ENCODE measurements at places on chromosomes 1 and 21.

GRCh38 chr1:36432616-36433015, 17.6 kb downstream of the OSCP1 start:
- no peaks in the 10 kb centered on the region for H3K4me1 ChIP-seq
- DNase-seq = no peak
- no peak overlapping the region for H3K27ac ChIP-seq
- H3K4me3 ChIP-seq = no peak overlapping the region
- H3K27me3 ChIP-seq = no peaks in the 10 kb centered on the region

- no peaks in the 10 kb centered on the region for H3K27me3 ChIP-seq
- no peak overlapping the region for H3K27ac ChIP-seq
- no peak for DNase-seq
- H3K4me3 ChIP-seq = no peak overlapping the region
- H3K4me1 ChIP-seq = no peaks in the 10 kb centered on the region
Measured at GRCh38 chr1:241918879-241919278, 38.7 kb upstream of the BECN2 start.

- no peak overlapping the region for H3K4me3 ChIP-seq
- peak; percentile 57 for DNase-seq
- no peaks in the 10 kb centered on the region for H3K36me3 ChIP-seq
- H3K4me1 ChIP-seq = peaks cover 13% of the 10 kb centered on the region
- H3K27me3 ChIP-seq = peaks cover 20% of the 10 kb centered on the region
- H3K27ac ChIP-seq = no peak overlapping the region
Measured at GRCh38 chr1:30911059-30911954, 2.7 kb upstream of the SDC3 start.

GRCh38 chr1:91700771-91701471, 185.0 kb downstream of the TGFBR3 start:
- no peak overlapping the region for H3K4me3 ChIP-seq
- no peak for DNase-seq
- H3K36me3 ChIP-seq = no peaks in the 10 kb centered on the region

DNA sequence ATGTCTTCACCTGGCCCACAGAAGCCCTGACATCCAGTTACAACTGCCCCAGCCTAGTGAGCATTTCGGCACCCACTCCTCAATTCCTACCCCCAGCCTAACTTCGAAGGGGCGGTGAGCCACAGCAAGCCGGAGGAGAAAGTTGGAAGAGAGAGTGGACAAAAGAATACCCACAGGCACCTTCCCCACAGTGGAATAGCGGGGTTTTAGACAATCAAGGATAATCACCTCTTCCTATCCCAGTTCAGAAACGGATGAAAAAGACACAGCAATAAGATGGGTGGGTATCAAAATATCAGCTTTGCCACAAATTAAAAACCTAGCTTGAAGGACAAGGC, 1.3 kb upstream of the LSS start:
- H3K27ac ChIP-seq = no peak overlapping the region
- H3K4me3 ChIP-seq = peak overlapping the region; percentile 50
- peaks cover 3% of the 10 kb centered on the region for H3K4me1 ChIP-seq
- no peak for DNase-seq
- H3K27me3 ChIP-seq = no peaks in the 10 kb centered on the region

- H3K4me1 ChIP-seq = no peaks in the 10 kb centered on the region
- no peak for DNase-seq
- H3K4me3 ChIP-seq = no peak overlapping the region
- H3K27ac ChIP-seq = no peak overlapping the region
Measured at GRCh38 chr1:200438911-200439310, 29.1 kb upstream of the ZNF281 start.

- H3K27ac ChIP-seq = no peak overlapping the region
- peak overlapping the region; percentile 69 for H3K4me3 ChIP-seq
- no peak for DNase-seq
- no peaks in the 10 kb centered on the region for H3K36me3 ChIP-seq
Measured at GRCh38 chr1:233328142-233328921, 808 bp downstream of the MAP3K21 start.

GRCh38 chr1:5220821-5221220, 566.4 kb downstream of the AJAP1 start:
- H3K36me3 ChIP-seq = no peaks in the 10 kb centered on the region
- no peak overlapping the region for H3K4me3 ChIP-seq
- peaks cover 69% of the 10 kb centered on the region for H3K27me3 ChIP-seq
- H3K27ac ChIP-seq = no peak overlapping the region

GRCh38 chr1:108034396-108034795, 69.4 kb upstream of the VAV3 start:
- DNase-seq = no peak
- no peak overlapping the region for H3K27ac ChIP-seq

GRCh38 chr1:12634696-12635202, 9.1 kb upstream of the AADACL4 start:
- no peaks in the 10 kb centered on the region for H3K36me3 ChIP-seq
- H3K4me3 ChIP-seq = no peak overlapping the region
- DNase-seq = no peak

- H3K4me1 ChIP-seq = peaks cover 19% of the 10 kb centered on the region
- H3K27ac ChIP-seq = no peak overlapping the region
- no peak overlapping the region for H3K4me3 ChIP-seq
- no peak for DNase-seq
Measured at GRCh38 chr1:23600283-23600682, 41.0 kb upstream of the ID3 start.

DNA sequence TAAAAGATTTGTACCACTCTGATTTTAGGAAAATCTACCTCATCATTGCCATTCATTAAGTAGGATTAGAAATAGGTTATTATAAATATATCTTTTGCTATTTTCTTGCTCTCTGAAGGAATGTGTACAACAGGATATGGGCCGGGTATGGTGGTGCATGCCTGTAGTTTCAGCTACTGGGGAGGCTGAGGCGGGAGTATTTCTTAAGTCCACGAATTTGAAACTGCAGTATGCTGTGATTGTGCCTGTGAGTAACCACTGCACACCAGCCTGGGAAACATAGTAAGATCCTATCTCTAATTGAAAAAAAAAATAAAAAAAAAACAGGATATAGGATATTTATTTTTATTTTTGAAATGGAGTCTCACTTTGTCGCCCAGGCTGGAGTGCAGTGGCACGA, 50.0 kb downstream of the CLIC4 start:
- peaks cover 11% of the 10 kb centered on the region for H3K36me3 ChIP-seq
- H3K4me3 ChIP-seq = no peak overlapping the region
- DNase-seq = no peak
- H3K27me3 ChIP-seq = no peaks in the 10 kb centered on the region
- no peaks in the 10 kb centered on the region for H3K4me1 ChIP-seq

- DNase-seq = no peak
- H3K4me1 ChIP-seq = peaks cover 12% of the 10 kb centered on the region
- H3K27ac ChIP-seq = no peak overlapping the region
Measured at GRCh38 chr1:10814312-10814711, 17.9 kb upstream of the CASZ1 start.

- no peaks in the 10 kb centered on the region for H3K4me1 ChIP-seq
- peak; percentile 66 for DNase-seq
- peak overlapping the region; percentile 96 for H3K27ac ChIP-seq
- H3K4me3 ChIP-seq = peak overlapping the region; percentile 89
Measured at GRCh38 chr1:108747171-108747850, 837 bp downstream of the STXBP3 start.

- no peaks in the 10 kb centered on the region for H3K36me3 ChIP-seq
- H3K4me1 ChIP-seq = no peaks in the 10 kb centered on the region
- H3K27ac ChIP-seq = no peak overlapping the region
- DNase-seq = no peak
Measured at GRCh38 chr1:168894397-168894903, 165.4 kb upstream of the DPT start.

GRCh38 chr1:82160903-82161302, 360.2 kb downstream of the ADGRL2 start:
- H3K36me3 ChIP-seq = no peaks in the 10 kb centered on the region
- no peak for DNase-seq
- H3K27me3 ChIP-seq = peaks cover 2% of the 10 kb centered on the region
- no peak overlapping the region for H3K27ac ChIP-seq
- H3K4me3 ChIP-seq = no peak overlapping the region
- H3K4me1 ChIP-seq = no peaks in the 10 kb centered on the region

DNA sequence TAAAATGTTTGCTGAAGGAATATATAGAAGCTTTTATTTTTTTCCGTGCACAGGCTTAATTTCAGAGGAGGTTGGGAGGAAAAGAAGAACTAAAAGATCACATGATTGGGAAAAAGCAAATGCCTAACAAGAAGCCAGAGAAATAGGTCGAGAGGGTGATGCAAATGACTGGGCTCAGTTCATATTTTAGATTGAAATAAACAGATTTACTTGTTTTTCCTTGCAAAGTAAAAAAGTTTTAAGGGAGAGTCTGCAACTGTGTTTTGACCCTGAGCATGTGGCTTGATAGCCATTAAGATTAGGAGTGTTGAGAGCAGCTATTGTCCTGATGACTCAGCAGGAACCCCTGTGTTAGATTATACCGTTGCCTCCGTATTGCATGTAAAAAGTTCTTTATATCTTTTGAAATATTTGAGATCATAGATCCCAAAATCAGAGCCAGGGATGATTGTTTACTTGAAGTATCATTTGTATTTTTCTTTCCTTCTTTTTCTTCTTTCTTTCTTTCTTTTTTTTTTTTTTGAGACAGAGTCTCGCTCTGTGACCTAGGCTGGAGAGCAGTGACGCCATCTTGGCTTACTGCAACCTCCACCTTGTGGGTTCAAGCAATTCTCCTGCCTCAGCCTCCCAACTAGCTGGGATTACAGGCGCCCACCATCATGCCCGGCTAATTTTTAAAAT, 20.2 kb downstream of the CLIC4 start:
- H3K4me3 ChIP-seq = no peak overlapping the region
- no peak for DNase-seq
- no peaks in the 10 kb centered on the region for H3K36me3 ChIP-seq

- no peak overlapping the region for H3K27ac ChIP-seq
- H3K27me3 ChIP-seq = no peaks in the 10 kb centered on the region
- H3K36me3 ChIP-seq = no peaks in the 10 kb centered on the region
- no peak for DNase-seq
Measured at GRCh38 chr1:5002676-5003075, 348.3 kb downstream of the AJAP1 start.

DNA sequence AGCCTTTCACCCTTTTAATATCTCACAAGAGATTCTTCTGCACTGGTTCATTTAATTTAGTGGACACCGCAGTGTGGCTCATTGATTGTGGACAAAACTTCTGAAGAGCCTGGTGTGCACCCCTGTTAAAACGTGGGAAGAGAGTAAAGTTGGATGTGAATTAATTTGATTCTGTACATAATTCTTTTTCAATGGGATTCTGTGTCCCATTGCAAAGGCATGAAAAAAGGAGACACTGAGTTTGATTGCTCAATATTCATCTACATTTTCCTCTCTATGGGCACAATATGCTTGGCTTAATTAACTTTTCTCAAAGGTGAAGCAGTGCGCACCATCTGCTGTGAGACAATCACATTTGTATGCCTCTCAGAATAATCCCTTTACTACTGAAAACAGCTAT, 95.1 kb downstream of the BARHL2 start:
- H3K27me3 ChIP-seq = no peaks in the 10 kb centered on the region
- H3K4me3 ChIP-seq = no peak overlapping the region
- DNase-seq = no peak
- H3K27ac ChIP-seq = no peak overlapping the region
- H3K36me3 ChIP-seq = no peaks in the 10 kb centered on the region

- H3K4me1 ChIP-seq = no peaks in the 10 kb centered on the region
- H3K4me3 ChIP-seq = no peak overlapping the region
- no peaks in the 10 kb centered on the region for H3K36me3 ChIP-seq
- no peak for DNase-seq
Measured at GRCh38 chr21:43608225-43608624, 51.1 kb downstream of the HSF2BP start.

DNA sequence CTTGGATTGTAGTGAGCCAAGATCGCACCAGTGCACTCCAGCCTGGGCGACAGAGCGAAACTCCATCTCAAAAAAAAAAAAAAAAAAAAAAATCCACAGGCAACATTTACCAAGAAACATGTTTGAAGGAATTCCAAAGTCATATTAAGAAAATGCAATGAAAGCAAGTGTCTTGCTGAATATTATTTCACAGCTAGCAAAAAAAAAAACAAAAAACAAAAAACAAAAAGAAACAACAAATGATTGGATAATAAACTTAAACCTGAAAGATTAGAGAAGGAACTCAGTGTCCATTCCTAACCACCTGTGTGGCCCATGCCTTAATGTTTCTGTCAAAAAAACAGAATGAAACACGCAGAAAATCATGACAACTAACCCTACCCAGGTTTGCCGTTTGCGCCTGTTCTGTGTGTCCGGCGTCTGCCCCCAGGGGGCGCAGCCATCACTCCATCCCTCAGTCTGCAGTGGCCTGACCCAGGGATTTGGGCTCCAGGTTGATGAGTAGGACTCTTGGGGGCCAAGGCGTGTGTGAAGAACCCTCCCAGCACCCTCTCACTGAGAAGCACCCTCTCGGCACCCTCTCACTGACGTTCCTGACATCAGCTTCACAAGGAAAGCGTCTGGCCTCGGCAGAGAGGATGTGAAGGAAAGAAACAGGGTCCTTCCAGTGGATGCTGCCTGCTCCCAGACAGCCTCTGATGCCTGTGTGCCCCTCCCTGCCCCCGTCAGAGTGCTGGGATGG, 19.2 kb upstream of the PTTG1IP start:
- H3K4me3 ChIP-seq = no peak overlapping the region
- no peaks in the 10 kb centered on the region for H3K27me3 ChIP-seq
- H3K4me1 ChIP-seq = no peaks in the 10 kb centered on the region
- DNase-seq = peak; percentile 93

DNA sequence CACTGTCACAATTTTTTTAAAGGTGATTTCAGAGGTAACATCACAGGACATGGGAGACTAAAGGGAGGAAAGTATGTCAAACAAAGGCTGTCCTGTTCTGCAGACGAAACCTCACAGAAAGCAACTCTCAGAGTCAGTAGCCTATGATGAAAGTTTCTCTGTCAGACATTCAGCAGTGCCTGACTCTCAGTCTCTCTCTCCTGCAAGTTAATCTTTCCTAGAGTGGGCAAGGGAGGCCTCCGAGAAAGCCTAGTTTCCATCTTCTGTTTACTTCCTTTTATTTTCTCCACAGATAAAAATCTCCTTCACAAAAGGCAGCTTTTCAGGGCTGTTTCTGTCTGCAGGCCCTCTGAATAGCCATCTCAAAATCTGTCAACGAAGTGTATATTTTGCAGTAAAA, 24.9 kb upstream of the FMO2 start:
- no peaks in the 10 kb centered on the region for H3K36me3 ChIP-seq
- H3K4me3 ChIP-seq = no peak overlapping the region
- no peaks in the 10 kb centered on the region for H3K4me1 ChIP-seq

DNA sequence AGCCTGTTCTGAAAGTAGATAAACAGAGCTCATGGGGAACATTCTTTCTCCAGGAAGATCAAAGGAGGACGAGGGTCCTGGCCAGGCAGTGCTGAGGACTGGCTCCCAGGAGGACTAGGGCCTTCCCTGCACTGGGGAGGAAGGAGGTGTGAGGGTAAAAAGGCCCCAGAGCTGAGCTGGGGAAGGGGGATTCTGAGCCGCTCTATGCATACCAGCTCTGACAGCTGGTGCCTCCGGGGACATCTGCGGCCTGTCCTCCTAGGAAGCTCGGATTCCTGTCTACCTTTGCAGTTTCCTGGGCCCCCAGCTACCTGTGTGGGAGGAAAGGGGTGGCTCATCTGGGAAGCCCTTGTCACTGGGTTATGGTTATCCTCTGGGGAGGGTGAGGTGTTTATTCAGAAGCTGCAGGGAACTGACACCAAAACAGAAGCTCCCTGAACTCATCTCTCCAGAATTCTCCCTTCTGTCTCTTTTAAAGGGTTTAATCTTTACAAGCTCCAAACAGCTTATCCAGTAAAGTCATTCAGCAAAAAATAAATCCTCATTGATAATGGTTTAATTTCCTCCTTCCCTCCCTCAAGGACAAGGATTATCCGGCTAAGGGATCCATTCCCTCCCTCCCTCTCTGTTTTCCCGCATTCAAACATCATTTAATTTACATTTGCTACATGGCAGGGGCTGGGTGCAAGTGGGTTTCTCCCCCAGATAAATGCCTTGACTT, 31.0 kb downstream of the NENF start:
- no peaks in the 10 kb centered on the region for H3K36me3 ChIP-seq
- no peak for DNase-seq
- no peaks in the 10 kb centered on the region for H3K27me3 ChIP-seq
- no peak overlapping the region for H3K27ac ChIP-seq
